Amygdala (tissue), 56 donors: ENCODE measurements at places on chromosomes 7 and 10.
A peak's percentile ranks its signal among the peaks of the same experiment; 100 is the strongest.

DNA sequence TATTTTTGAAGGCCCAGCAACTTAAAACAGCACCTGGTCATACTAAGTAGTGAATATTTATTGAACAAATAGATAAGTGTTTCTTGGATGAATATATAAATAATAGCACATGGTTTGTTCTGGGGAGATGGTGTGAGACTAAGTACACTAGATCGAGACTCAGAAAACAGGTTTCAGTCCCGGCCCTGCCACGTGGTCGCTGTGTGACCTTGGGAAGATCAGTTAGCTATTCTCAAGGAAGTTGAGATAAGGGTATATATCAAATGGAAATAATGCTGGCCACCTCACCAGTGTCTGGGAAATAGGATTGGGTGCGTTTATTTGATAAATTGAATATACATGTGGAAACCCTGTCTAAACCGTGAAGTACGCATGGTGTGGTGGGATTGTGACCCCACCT, 354.6 kb downstream of the SDK1 start:
- no peak for DNase-seq

GRCh38 chr7:158695726-158696452, 8.7 kb downstream of the NCAPG2 start:
- DNase-seq: peak; percentile 43

DNA sequence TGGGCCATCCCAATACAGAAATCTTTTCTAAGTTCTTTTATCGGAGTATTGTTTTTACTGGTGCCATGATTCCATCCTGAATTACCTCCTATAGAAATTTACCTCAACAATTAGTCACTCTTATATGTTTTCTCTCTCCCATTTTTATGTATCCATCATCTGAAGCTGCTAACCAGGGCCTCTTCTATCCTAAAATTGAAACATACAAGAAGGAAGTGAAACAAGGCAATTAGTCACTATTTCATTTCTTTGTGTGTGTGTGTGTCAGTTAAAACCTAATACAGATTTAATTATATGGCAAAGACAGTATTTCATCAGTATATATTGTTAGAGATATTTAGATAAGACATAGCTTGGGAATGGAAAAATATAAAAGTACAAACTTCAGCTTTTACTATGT, 148.4 kb upstream of the AHR start:
- DNase-seq: no peak

DNA sequence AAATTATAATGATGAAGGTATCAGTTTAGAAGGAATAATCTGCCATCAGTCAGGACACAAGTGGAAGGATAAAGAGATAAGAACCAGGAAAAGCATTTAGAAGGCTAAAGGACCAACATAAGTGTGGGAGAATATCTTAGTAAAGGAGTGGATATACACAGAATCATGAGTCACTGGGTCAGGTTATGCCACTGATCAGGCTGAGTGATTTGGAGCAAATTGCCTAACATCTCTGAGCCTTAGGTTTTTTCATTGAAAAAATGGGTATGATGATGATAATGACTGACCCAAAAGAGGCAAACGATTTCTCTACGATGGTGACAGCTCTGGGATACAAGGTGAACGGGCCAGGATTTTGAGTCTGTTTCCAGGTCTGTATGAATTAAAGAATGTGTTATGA, 2.8 kb upstream of the CUL1 start:
- DNase-seq: no peak

- DNase-seq: no peak
These were observed 12.2 kb downstream of the FOXK1 start for GRCh38 chr7:4694305-4694704.

DNA sequence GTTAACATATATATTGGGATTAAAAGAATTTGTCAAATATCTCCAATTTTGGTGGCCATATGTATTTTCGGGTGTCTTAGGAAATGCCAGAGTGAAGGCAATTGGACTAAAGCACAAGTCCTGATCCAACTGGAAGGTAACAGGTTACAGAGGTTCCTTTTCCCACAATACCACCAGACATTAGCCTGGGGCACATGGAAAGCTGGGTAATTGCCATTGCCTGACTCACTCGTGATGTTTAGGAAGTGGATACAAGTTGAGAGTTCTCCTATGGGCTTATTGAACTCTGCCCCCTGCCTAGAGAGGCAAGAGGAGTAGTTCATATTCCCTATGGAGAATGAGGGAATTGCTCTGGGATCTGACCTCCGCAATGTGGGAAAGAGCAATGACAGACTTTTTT, 5.7 kb downstream of the DNAH11 start:
- DNase-seq: no peak

GRCh38 chr10:69387500-69387899, 29.2 kb downstream of the TACR2 start:
- no peak for DNase-seq

DNA sequence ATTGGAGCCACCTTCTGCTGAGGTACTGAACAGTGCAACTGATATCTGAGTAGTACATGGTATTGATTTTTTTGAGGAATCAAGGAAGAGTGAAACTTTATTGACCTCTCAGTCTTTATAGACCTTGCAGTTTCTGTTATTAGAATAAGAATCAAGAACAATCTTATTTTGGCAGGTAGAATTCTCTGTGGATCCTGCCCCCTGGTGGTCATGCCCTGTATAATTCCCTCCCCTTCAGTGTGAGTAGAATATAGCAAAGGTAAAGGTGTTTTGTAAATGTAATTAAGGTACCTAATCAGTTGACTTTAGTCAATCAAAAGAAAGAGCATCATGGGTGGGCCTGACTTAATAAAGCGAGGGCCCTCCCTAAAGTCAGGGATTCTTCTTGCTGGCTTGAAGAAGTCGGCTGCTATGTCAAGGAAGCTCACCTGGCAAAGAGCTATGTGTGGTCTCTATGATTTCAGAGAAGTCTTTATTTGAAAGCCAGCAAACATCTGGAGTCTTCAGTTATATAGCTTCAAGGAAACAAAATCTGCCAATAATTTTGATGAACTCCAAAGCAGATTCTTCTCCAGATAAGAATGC, 142.8 kb downstream of the LSM5 start:
- no peak for DNase-seq

DNA sequence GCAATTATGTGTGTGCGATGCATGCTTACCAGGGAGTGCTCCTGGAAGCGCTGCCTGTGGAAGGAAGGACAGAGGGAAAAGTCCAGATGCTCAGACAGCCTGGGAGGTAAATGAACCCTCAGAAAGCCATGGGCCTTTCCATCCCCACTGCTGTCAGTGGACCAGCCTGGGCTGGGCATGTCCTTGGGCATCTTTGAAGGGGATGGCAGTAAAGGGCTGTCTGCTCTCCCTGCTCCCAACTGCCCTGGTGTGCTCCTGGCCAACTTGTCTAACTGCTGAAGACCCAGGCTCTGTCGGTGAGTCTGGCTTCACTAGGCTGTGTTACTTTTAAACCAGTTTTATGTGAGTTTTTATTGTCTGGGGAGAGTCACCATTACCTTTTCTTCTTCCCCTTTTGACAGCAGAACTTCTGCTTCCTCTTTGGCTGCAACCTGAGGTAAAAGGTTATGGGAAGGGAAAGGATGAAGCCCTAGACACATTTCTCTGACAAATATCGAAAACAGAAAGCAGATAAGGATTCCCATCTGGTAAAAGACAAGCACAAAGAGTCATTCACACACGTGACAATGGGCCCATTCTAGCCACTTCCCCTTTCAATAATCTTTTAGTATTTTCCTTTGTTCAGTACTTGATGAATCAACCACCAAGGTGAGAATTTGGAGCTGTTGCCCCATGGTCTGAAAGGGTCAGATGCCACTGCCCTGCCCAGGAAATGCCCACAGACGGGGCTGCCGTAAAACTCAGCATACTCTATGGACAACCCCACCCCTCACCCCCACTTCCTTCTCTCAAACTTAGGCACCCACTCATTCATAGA, 27.6 kb upstream of the PIK3AP1 start:
- DNase-seq: no peak

DNA sequence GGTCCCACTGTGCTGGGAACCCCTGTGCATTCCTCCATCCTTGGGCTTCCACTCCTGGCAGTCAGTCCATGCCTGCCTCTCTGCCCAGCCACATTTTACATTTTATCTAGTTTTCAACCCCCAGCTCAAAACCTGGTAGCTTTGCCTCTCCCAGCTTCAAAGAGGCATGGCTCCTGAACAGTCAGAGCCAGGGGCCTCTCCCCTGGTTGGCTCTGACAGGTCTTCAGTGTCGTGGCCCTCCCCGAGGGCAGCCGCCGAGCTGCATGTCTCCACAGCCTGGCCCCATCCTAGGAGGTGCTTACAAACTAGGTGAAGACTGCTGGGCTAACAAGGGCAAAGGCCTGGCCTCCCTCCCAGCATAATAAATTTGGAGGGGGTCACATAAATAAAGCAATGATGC, 14.8 kb downstream of the COBL start:
- DNase-seq: no peak

- no peak for DNase-seq
These were observed 578 bp downstream of the HTRA1 start for GRCh38 chr10:122461729-122462532.

DNA sequence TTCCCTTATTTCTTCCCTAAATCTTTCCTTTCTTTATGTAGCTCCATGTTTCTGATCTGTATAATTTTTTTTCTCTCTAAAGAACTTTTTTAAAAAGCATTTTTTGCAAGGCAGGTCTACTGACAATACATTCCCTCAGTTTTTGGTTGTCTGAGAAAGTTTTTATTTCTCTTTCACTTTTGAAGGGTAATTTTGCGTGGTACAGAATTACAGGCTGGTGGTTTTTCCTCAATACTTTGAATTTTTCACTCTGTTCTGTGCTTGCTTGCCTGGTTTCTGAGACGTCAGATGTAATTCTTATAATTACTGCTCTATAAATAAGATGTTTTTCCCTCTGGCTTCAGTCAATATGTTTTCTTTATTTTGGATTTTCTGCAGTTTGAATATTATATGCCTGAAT, 205.4 kb upstream of the VSTM2A start:
- no peak for DNase-seq

GRCh38 chr7:41098846-41099245, 604.0 kb downstream of the INHBA start:
- no peak for DNase-seq

DNA sequence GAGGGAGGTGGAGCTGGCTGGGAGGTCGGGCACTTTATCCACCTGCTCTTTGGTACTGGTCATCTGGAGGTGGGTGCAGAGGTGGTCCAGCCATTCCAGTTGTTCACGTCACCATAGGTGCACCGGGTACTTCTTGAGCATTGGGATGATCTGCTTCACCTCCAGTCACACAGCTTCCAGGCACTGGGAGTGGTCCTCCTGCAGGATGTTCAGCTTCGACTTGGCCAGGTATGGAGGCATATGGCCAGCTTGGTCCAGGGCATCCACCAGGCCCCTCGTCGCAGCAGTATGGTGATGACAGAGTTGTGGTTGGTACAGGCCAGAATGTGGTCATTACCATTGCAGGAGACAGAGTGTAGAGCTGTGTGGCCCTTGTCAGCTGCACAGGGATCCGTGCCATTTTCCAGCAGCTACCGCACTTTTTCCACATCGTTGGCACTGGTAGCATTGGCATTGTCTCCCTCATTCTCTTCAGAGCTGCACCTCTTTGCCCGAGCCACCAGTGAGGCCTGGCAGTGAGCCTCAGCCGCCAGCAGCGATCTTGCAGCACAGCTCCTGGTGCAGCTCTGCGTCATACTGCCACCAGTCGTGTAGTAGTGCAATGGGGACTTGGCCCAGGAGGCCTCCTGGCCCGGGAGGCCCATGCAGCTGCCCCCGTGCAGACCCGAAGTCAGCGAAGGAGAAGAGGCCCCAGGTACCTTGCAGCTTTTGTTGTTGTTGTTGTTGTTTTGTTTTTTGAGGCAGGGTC, 150.9 kb downstream of the ZNF22 start:
- no peak for DNase-seq

- no peak for DNase-seq
These were observed 5.9 kb upstream of the BMS1 start for GRCh38 chr10:42776681-42777080.

DNA sequence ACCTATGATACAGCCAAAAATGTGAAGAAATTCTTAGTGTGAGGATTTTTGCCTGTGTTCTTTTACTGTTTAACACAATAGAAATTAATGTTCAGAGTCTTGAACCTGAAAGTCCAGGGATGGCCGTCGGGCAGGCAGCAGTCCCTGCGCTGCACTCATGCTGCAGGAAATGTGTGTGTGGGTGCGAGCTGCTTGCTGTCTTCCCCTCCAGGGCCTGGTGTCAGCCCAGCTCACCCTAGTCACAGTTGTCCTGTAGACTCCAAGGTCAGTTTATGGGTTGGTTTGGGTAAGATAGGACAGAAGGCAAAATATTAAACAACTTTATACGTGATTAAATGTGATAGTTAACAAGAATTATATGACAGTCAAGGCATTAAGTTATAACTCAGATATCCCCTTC, 78.7 kb downstream of the DYNC2I1 start:
- no peak for DNase-seq

GRCh38 chr7:2037301-2037807, 195.4 kb downstream of the MAD1L1 start:
- DNase-seq: no peak

DNA sequence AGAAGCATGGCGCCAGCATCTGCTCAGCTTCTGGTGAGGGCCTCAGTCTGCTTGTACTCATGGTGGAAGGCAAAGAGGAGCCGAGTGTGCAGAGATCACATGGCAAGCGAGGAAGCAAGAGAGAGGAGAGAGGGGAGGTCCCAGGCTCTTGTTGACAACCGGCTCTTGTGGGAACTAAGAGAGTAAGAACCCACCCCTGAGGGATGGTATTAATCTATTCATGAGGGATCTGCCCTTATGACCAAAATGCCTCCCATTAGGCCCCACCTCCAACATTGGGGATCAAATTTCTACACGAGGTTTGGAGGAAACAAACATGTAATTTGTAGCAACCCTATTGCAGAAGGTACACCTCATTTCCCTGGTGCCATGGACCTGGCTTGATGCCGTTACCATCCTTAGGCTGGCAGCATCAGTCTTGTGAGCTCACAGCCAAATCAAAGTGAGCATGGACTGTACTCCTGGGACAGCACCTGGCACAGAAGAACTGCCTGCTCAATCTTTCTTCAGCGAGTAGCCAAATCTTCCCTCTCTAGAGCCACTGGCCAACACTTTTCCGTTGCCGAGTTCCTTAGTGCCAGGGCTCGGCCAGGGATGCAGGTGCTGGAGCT, 6.5 kb downstream of the BTBD16 start:
- no peak for DNase-seq

GRCh38 chr10:123781956-123782500, 109.6 kb downstream of the CPXM2 start:
- DNase-seq: no peak

- DNase-seq: no peak
These were observed 15.7 kb upstream of the NDUFA5 start for GRCh38 chr7:123573341-123573740.

DNA sequence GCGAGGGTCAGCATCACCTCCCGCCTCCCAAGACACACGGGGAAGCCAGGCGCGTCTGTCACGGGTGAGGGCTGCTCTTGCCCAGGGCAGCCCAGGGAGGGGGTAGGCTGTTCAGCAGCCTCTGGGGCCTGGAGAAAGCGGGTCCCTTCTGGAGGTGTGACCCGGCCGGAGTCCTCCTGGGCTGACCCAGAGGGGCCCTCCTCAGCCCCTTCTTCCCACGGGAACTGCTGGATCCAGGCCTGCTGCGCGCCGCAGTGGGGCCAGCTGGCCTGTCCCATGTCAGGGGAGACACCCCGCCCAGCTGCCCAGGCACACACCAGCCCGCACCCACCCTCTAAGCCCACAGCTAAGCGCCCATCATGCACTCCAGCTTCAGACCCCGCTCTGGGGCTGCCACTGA, 41.8 kb downstream of the INSIG1 start:
- no peak for DNase-seq

GRCh38 chr10:97321804-97322190, 2.7 kb downstream of the FRAT1 start:
- no peak for DNase-seq
